Central memory CD4-positive, alpha-beta T cell (primary cell): ENCODE measurements at places on chromosomes 5 and 9.
A peak's percentile ranks its signal among the peaks of the same experiment; 100 is the strongest.

DNA sequence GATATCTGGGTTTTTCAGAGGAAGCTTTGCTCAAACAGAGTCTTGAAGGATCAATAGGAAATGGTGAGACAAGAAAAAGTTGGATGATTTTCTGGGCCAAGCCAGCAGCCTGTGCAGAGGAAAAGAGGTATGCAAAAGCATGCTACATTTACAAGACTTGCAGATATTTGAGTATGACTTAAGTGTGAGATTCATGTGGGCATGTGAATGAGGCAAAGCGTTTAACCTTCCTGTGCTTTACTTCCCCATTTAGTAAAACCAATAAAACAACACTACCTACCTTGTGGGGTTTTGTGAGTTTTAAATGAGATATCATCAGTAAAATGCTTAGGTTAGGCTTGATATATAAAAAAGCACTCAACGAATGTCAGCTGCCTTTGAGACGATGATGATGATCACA is 58.1 kb downstream of the PIP5K1B start:
- DNase-seq: no peak

GRCh38 chr5:130601-131131 is 38.7 kb downstream of the PLEKHG4B start:
- no peak for DNase-seq

DNA sequence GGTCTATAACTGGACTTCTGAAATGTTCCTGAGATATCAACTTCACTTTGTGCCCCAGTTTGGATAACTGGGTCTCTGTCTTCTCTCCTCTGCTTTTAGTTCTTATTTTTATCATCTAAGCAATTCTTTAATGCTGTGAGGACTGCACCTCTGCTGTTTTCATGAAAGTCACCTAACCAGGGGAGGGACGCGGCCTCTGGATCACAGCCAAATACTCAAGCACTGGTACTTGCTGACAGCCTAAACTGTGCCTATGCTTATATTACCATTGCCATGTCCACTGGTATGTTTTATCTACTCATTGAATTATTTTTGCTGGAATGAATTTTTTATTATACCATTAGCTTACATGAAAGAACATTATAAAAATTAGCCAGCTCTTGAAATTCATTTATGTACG is 674.0 kb downstream of the DMRTA1 start:
- DNase-seq: no peak

DNA sequence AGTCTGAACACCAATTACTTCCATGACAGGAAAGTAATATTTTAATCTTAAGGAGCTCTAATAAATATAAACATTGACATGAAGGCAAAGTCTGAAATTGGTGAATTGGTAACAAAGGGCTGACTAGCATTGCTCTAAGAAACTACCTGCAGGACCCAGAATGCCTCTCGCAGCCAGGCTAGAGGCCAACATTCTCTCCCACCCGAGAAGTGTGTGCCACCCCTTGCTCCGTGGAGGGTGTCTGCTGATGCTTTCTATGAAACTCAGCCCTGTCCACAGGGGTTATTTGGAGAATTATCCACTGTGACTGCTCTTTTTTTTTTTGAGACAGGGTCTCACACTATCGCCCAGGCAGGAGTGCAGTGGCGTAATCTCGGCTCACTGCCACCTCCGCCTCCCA is 81.4 kb downstream of the USP20 start:
- DNase-seq: no peak

- DNase-seq: no peak
These were observed 55.8 kb upstream of the TMC1 start for GRCh38 chr9:72465593-72465984.

- DNase-seq: no peak
These were observed 416.6 kb downstream of the PLK2 start for GRCh38 chr5:58043032-58043945.

DNA sequence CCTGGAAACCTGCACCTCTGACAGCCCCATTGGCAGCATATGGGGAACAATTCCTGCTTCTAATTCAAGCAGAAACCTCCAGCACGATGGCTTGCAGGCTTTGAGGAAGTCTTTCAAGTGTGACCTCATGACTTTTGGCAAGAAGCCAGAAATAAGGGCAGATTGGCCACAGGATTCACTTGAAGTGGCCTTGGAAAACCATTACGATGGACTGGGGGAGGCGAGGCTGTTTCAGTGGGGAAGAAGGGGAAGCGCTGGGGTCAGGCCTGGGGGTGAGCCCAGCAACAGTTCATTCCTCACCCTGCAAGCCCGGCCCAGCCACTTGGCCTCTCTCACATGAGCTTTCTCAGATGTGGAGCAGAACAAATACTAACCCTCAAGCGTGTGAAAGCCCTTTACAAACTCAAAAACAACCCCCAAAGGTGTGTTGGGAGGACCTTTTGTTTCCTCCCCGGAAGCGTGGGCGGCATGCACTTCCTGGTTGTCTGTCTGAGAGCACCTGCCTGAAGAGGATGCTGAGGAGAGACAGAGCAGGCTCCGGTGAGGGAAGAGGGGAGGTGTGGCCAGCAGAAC is 26.9 kb upstream of the EEIG1 start:
- DNase-seq: peak; percentile 95

DNA sequence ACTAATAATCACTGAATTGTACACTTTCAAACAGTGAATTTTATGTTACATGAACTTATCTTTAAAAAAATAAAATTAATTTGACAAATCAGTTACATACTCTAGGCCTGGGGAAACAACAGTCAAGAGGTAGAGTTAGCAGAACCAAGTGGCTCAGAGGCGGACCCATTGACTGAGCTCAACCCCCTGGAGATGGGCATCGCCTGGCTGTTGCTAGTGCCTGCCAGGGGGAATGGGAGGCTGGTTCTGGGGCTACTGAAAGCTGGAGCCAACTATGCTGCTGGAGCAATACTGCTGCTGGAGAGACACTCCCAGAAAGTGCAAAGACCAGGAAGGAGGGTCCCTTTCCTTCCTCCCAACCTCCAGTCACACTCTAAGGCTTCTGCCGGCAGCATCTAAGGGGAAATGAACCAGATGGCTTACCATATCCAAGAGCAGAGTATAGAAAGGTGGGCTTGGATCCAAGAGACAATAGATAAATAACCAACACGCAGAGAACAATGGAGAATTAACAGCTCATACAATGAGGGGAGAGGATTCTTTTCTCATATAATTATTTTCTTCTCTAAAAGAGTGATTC is 40.3 kb upstream of the ANKRD55 start:
- DNase-seq: no peak

DNA sequence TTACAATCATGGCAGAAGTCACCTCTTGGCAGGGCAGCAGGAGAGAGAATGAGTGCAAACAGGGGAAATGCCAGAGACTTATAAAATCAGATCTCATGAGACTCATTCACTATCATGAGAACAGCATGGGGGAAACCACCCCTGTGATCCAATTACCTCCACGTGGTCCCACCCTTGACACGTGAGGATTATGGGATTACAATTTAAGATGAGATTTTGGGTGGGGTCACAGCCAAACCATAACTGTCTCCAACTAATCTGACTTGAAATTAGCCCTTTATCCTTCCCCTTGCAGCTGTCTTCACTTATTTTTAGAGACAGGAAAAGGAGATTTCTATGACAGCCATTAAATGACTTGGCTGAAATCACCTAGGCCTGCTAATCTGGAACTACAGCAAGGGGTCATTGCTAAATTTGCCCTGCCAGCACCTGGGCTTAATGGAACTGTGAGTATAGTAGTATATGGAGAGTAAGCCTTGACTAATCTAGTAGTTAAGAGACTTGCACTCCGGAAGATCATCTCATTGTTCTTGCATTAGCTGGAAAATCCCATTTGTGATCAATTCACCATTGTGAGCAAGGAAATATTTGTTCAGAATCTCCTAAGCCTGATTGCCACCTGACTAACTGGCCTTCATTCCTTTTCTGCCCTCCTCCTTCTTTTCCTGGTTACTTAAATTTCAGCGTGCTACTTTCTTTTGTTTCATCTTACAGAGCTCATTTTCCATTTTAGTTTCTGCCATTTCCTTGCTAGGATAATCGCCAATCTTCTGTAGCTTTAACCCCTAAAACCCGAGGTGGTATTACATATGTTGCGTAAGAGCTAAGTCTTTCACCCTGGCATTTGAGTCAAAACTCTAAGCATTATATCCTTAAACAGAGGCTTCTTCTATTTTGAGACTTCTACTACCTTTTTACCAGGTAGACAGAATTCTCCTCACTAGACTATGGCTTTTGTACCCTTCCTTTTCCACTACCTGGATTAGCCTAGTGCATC is 65.3 kb upstream of the RUSC2 start:
- no peak for DNase-seq

DNA sequence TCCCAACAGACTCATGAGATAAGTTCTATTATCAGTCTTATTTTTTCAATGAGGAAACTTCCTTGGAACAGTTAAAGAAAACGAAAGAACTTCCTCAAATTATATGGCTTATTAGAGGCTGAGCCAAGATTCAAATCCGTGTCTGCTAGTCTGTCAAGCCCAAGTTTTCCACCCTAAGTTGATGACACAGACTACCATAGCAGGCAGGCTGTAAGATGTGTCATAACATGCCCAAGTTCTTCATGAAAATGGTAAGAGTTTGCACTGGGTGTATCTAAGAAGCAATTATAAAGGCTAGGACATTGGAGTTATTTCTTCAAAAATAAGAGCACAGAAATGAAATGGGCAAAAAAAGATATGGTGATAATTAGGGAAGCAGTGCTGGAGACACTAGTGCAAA is 634.5 kb downstream of the BRINP1 start:
- DNase-seq: no peak

- no peak for DNase-seq
These were observed 22.2 kb upstream of the MYOT start for GRCh38 chr5:137845472-137845871.

GRCh38 chr9:123234853-123235252 is 33.5 kb downstream of the STRBP start:
- no peak for DNase-seq

- no peak for DNase-seq
These were observed 5.0 kb upstream of the IRX2 start for GRCh38 chr5:2756211-2757152.

DNA sequence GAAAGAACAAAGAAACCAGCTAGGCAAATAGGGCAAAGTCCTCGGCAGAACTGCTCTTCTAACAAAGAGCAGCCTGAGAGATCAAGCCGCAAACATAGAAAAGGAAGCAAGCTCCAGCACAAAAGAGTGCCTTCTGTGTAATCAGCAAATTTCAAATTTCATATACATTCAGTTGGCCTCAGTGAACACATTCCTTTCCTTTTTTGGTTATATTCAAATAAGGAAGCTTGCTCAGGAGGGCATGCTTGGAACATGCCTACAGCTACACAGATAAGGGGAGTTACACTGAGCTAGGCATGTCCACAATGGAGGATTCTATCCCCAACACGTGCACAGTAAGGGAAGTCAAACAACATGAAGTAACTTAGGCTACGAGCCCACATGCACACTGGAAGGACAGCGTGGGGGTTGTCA is 23.4 kb downstream of the IL33 start:
- no peak for DNase-seq

- no peak for DNase-seq
These were observed 158.8 kb upstream of the SPEF2 start for GRCh38 chr5:35458824-35459207.

GRCh38 chr9:1031951-1032601 is 18.1 kb upstream of the DMRT2 start:
- no peak for DNase-seq

- no peak for DNase-seq
These were observed 173.0 kb downstream of the GIN1 start for GRCh38 chr5:102946971-102947370.

GRCh38 chr5:6760686-6761085 is 47.5 kb downstream of the TENT4A start:
- no peak for DNase-seq

DNA sequence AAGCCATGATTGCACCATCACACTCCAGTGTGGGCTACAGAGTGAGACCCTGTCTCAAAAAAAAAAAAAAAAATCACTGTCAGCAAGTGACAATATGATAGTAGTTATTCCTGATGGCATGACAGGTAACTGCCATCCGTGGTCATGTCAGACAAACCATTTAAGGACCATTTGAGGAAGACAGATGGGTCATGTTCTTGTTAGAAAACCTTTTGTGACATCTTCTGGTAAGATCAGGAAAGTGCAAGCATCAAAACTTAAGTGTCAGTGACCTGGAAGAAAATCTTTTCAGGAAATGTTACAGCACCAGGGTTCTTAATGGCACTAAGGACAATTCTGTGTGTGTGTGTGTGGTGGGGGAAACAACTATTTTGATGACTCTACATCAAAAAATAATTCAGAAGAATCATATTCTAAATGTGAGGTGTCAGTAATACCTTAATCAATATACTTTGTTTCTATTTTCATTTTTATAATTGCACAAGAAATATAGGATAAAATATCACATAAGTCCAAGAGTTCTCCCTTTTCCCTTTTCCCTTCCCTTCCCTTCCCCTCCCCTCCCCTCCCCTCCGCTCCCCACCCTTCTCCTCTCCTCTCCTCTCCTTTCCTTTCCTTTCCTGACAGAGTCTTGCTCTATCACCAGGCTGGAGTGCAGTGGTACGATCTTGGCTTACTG is 17.8 kb downstream of the SLC38A9 start:
- no peak for DNase-seq

GRCh38 chr9:98142925-98143481 is 24.0 kb upstream of the TRIM14 start:
- no peak for DNase-seq

DNA sequence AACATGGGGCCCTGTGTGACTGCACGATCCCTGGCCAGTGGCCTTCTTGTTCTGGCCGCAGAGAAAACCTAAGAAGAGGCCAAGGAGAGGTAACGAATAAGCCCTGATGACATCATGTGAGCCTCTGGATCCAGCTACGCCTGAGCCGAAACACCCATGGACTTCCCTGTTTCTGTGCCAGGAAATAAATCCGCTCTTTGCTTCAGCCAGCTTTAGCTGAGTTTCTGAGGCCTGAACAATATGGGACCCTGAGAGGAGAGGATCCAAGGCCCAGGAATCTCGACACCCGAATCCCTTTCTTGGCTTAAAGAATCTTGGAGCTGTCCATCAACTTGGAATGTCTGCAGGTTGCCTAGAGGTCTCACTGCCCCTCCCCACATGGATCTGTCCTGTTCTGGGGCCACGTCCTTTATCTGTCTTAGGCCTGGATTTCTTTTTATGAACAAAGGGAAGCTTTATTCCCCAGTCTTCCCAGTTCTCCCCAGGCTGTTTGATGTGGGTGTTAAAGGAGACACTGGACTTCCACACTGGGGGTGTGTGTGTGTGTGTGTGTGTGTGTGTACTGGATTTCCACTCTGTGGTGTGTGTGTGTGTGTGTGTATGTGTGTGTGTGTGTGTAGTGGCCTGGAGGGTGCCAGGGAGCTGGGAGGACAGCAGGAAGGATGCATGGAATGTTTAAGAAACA is 13.7 kb downstream of the IER5L start:
- no peak for DNase-seq

DNA sequence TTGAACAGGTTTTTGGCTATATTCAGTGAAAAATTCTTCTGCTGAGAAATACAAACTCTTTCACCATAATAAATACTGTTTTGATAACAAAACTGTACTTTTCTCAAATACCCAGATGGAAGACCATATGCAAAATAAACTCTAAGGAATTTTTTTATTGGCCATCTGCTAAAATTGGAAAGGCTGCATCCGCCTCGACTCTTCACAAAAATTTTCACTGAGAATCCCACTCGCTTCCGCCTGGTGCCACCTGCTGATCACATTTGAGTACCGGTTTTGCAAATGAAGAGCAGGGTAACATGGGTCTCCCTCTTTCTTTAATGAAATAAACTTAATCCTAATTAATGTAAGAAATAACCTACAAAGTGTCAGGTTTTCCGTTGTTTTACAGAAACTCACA is 76.4 kb downstream of the TTLL11 start:
- no peak for DNase-seq

- DNase-seq: no peak
These were observed 175.5 kb upstream of the SPRY4 start for GRCh38 chr5:142500227-142500905.
